ENCODE measurements at places on chromosomes 11 and 22. TPM values are rescaled to one million over a fixed set of nuclear protein-coding genes. Genes with fewer than 3 reads are reported as not detected.

GRCh38 chr11:78417175-78417887 is at the start of gene GAB2:
Gene GAB2, minus strand, starts transcription at chr11:78417820. Its CDS starts 100 bp downstream, at chr11:78417720.
- DNase-seq, result no peak

DNA sequence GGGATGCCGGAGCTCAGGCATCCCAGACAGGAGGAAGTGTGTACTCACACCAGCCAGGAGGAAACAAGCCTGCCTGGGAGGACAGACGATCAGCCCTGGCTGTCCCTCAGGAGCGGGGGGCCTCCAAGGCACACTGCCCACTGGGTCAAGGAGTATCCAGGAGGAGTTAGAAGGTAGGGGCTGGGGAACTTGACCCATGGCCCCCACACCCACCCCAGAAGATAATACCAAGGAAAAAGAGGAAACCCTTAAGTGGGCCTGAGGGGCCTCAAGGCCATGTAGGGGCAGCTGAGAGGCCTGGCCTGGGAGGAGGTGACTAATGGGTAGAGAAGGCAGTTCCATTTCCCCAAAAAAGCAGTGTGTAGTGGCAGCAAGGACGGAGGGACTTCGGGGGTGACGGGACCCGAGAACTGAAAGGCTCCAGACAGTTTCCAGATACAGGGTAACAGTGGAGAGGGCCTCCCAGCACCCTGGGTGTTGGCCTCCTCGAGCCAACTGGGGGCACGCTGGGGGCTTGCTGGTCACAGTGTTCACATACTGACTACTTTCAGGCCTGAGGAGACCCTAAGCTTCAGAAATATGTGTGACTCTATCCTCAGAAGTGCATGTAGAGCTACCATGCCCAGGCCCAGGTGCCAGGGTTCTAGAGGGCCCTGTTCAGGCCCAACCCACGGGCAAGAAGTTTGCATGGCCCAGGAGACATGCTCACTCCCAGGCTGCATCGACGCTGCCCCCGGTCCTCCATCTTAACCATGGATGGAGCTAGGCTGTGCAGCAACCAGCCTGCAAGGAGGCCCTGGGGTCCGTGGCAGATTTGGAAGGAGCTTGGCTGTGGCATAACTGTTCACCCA is 75.7 kb upstream of the PITPNB start:
- DNase-seq, result no peak

DNA sequence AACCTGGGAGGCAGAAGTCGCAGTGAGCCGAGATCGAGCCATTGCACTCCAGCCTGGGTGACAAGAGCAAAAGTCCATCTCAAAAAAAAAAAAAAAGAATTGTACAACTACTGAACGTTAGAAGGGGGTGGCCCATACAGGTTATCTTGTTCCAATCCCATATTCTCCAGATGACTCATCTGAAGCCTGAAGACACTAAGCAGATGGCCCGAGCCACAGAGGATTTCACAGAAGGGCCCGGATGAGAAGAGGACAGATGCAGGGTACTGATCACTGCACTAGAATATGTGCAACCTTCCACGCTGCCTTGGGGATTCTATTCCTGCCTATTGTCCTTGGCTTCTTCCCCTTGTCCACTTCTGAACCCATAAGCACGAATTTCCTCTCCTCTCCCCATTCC is 70.9 kb upstream of the UBASH3B start:
- no peak for DNase-seq

DNA sequence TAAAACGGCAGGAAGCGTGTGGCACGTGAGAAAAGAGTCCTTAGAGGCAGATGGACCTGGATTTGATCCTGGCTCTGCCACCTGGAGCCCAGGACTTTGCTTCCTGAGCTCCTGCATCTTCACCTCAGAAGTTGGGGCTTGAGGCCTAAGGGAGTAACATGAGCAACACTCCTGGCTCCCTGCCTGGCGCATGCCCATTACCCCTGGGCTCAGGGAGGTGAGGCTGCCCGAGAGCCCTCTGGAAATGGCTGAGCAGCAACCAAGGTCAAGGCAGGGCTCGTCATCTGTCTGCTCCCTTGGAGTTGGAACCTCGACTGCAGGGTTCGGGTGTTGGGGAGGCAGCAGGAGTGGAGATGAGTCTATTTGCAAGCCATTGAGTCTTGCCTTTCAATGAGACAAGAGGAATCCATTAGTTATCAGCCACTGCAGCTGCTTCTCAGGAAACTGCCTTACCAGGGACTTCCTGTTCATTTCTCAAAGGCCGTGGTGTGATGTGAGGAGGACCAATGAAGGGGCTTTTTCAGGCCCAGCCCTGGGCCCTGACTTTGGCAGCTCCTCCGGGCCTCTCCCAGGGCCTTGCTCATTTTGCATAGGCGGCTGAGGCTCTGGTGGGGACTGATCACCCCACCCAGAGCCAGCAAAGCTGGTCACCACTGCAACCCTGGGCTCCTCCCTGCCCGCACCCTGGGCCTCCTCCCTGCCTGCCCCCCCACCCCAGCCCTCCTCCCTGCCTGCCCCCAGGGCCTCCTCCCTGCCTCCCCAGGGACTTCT is 6.4 kb downstream of the FADS2 start:
- peak; percentile 66 for DNase-seq

DNA sequence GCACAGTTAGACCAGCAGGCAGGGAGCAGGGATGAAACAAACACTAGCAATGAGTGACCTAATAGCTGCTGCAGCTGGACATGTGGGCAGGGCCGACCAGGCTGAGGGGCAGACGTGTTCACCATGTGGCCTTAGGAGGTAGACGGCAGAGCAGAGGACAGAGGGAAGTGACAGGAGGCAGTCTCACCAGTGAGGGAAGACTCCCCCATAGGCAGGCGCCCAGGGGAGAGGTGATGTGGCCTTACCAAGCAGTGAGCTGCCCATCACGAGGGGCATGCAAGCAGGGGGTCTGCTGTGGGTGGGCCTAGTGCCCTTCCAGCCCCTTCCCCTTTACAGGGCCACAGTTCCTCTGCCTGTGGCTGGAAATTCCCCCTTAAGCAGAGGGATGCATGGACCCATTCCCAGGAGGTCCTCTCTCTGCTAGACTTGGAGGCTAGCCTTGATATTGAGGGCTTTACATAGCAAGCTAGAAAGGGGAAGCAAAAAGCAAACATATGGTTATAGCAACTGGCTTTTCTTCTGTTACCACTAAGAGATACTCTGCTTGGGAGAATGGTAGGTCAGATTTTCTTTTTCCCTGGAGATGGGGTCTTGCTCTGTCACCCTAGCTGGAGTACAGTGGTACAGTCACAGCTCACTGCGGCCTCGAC is 67.6 kb downstream of the MPPED1 start:
- DNase-seq, result no peak

DNA sequence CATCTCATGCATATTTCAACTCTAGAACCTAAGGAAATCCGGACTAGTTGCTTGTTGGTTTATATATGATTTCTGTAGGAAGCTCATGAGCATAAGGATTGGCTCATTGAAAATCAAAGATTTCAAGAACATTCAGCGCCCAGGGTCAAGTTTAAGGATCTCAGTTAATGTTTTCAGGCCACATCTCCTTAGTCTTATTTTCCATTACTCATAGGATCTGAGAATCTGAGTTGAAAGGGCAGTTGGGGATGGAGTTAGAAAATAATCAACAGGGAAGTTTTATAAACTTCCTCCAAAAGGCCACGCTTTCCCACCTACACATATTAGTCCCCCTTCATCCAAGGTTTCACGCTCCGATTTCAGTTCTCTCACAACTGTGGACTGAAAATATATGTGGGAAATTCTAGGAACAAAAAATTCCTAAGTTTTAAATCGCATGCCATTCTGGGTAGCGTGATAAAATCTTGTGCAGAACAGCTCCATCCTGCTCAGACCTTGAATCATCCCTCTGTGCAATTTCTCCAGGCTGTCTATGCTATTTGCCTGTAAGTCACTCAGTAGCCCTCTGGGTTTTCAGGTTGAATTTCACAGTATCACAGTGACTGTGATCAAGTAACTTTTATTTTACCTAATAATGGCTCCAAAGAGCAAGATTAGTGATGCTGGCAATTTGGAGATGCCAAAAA is 160.2 kb downstream of the KIRREL3 start:
- DNase-seq, result no peak

DNA sequence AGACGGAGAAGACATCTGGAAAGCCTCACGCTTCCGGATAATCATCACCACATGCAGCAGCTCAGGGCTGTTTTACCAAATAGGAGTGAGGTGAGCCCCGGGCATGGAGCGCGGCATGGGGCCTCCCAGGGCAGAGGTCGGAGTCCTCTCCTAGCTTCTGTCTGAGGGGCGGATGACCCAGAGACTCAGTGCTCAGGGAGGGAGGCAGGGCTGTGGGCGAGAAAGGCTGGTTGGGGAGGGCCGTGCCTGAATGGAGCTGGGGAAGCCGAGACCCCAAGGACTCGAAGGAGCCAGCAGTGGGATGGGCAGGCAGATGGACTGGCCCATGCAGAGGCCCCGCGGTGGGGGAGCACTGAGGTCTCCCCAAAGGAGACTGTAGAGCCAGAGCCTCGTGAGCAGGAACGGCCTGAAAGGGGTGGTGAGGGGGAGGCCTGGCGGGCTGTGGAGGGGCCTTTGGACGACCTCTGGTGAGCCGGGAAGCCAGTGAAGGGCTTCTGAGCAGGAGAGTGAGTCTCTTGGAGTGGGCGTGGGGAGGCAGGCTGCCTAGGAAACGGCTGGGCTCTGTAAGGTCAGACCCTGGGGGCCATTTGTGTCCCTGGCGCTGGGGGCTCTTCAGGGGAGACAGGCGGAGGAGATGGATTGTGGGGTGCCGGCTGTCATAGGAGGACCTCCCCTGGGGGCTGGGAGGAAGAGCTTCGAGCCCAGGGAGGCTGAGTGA is 24.7 kb upstream of the PANX2 start:
- DNase-seq, result no peak

GRCh38 chr11:120096369-120097191 is 41.3 kb downstream of the TRIM29 start:
- DNase-seq, result no peak

DNA sequence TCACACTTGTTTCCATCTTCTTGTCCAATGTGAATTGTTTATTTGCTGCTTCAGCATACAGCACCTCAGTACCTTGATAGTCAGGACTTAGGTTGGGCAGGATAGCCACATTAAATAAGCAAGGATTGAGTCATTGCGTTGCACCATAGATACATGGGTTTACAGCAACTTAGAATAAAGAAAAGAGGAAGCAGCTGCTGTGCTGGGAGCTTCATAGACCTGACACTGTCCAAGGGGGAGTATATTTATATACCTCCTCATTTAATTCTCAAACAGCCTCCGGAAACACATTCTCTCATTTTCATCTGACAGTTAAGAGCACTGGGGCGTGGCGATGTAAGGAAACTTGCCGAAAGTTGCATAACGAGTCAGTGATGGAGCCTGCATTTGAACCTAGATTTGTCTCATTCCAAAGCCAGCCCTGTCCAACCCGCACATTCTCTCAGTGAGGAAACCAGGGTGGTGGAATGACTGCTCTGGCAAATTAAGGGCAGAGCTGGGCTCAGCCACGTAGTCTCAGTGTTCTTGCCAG is 42.2 kb downstream of the UBASH3B start:
- DNase-seq, result no peak

DNA sequence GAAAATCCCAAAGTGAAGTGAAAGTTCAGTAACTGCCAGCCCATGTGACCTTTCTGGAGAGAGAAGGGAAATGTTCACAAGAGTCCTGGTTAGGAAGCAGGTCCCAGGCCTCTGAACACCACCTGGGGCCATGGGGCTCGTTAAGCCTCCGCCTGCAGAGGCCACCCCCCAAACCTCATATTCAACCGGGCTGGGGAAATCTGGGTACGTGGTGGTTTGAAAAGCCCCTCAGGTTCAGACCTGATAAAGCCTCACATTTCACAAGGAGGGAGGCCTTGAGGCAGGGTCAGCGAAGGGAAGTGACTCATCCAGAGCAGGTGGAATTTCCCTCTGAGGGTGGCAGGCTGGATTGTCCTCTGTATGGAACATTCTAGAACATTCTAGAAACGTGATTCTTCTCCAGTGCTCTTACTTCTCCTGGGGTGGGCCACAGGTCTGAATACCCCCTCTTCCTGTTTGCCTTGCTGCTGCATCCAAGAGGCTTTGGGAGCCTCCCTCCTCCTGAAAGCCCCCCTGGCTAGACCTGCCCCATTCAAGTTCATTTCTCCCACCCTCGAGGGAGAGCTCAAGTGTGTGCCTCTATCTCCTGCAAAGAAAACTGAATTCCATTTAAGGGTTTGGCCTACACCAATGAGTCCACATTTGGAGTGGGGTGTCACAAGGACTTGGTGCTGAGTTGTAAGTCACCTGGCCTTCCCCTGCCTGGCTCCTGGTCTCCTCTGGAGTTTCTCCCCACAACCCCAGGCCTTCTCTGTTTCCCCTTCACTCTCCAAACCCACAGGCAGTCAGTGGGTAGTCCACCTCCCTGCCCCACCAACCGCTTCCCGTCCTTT is 6.3 kb downstream of the FXYD2 start:
- DNase-seq, result no peak

- DNase-seq, result no peak
Observed at GRCh38 chr11:17642980-17643379, 76.4 kb upstream of the MYOD1 start.

- DNase-seq, result no peak
Observed at GRCh38 chr11:64661146-64661545, 61.9 kb downstream of the NRXN2 start.

GRCh38 chr11:70272009-70272408 is 1.5 kb downstream of the PPFIA1 start:
- no peak for DNase-seq

GRCh38 chr11:88511006-88511405 is 173.5 kb upstream of the CTSC start:
- DNase-seq, result no peak

DNA sequence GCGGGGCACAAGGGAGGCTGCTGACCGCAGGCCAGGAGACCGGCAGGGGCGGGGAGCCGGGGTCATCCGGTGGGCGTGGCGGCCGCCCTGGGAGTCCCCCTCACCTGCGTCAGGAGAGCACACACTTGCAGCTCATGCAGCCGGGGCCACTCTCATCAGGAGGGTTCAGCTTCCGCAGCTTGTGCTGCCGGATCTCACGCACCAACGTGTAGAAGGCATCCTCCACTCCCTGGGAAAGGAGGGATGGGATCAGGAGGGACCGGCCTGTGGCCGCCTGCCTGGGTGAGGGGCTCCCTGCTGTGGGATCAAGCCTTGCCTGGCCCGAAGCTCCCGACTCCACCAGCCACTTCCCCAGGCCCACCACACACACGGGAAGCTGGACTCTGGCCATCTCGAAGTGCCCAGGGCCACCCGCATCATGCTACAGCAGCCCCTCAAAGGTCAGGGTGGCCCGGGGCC is 2.8 kb downstream of the HRAS start:
- no peak for DNase-seq

DNA sequence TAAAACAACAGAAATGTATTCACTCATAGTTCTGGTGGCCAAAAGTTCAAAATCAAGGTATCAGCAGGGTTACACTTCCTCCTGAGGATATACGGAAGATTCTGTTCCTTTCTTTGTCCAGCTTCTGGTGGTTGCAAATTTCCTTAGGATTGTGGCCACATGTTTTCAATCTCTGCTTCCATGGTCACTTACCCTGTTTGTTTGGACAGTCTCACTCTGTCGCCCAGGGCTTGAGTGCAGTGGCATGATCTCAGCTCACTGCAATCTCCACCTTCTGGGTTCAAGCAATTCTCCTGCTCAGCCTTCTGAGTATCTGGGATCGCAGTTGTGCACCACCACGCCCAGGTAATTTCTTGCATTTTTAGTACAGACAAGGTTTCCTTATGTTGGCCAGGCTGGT is 534.3 kb downstream of the KCNA4 start:
- no peak for DNase-seq

- no peak for DNase-seq
Observed at GRCh38 chr11:70116386-70117065, 38.4 kb downstream of the ANO1 start.

The OR52I2 gene
- 0.31 TPM for total RNA-seq

The KRTAP5-10 gene
- total RNA-seq, result not detected

The LBHD1 gene
- total RNA-seq, result 11.6 TPM

The FADD gene
- total RNA-seq, result 20.6 TPM

The ARL14EP gene
- total RNA-seq, result 21.8 TPM

The LRRC74B gene
- total RNA-seq, result 3.0 TPM

The NXPE4 gene
- not detected for total RNA-seq

The OR8D4 gene
- total RNA-seq, result 5.6 TPM
